ENCODE measurements at places on chromosomes 1 and 21.

DNA sequence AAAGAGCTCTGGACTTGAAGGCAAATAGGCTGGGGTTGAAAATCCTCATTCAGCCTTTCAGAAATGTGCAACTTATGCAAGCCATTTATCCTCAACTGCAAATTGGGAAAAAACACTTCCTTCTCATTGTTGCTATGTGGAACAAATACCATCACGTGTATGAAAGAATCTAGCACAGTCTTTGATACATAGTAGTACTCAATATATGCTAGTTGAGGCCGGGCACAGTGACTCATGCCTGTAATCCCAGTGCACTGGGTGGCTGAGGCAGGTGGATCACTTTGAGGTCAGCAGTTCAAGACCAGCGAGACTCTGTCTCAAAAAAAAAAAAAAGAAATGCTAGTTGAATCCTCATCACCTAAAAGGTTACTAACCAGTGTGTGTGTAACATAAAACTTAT is 8.2 kb downstream of the PI4KB start:
- no peak for DNase-seq

DNA sequence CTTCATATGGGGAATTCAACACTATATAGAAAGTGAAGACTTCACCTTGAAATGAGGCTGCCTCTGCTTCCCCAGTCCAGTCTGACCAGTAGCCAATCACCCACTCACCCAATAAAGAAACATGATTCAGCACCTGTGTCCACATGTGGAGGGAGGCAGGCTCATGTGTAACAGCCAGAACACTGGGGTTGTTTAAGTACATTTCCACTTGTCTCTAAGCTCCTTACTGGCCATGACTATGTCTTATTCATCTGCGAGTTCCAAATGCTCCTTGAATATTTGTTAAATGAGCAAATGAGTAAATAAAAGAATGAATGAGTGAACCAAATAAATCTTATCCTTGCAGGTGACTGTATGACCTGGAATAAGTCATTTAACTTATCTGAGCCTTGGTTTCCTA is 100.1 kb downstream of the BRINP2 start:
- no peak for DNase-seq

DNA sequence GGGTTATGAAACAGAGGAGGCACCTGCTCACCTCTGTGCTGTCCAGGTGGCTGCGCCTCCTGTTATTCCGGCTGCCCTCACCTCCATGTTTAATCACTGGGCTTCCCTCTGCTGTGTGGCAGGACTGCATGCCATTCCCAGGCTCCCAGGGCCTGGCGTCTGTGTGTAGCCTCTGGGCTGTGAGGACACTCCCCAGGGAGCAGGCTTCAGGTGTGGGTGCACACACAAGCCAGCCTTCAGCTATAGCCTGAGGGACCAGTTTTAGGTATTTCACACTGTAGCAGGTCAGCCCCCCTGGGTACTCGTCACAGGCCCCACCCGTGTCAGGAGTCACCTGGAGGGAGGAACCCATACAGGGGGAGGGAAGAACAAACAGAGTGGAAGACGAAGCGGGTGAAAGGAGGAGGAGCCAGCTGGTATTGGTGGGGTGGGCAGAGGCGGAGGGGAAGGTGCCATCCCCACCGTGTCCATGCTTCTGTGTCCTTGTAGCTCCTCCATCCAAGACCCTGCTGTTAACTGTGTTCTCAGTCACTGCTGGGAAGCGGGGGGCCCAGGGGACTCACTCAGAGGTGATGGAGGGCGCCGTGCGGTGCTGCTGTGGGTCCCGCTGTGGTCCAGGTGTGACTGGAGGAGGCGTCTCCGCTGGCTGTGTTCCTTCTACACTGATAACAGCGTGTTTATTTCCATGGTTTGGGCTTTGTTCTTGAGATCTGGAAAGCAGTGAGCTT is 158.6 kb downstream of the PGBD5 start:
- no peak for DNase-seq

GRCh38 chr21:37164742-37165141 is 91.7 kb downstream of the TTC3 start:
- DNase-seq: no peak

- no peak for DNase-seq
Observed at GRCh38 chr1:51898090-51898734, 19.7 kb upstream of the NRDC start.

DNA sequence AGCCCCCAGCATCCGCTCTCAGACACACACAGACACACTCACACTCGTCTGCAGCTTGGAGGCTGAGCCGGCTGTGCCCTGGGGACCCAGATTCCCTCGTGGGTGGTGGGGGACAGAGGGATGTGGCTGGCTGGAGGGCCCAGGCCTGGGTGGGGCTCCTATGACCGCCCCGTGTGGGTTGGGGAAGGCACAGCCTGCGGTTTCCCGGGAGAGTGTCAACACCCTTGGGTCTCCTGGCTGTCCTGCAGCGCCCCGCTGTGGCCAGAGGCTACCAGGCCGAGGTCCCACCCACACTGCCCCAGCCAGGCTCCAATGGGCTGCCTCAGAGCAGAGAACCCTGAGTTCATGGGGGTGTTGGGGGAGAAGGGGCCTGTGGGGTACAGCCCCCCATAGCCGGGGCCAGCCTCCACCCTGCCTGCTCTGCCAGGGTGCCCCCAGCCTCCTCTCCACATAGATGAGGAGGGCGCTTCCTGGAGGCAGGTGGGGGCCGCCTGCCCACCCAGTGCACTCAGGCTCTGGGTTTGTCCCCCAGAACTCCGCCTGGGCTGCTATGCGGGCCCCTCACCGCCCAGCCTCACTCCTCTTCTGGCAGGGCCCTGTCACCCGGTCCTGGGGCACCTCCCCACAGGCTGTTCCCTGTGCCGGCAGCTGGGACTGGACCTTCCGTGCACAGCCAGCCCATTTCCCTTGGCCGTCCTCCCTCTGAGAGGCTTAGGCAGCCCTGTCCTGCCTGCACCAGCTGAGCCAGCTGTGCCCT is at the start of gene TTC34:
TTC34 (minus strand) TSS at position 159 of the 757 bp plus-strand sequence. CDS start 866 bp downstream, outside the sequence.
- DNase-seq: no peak

DNA sequence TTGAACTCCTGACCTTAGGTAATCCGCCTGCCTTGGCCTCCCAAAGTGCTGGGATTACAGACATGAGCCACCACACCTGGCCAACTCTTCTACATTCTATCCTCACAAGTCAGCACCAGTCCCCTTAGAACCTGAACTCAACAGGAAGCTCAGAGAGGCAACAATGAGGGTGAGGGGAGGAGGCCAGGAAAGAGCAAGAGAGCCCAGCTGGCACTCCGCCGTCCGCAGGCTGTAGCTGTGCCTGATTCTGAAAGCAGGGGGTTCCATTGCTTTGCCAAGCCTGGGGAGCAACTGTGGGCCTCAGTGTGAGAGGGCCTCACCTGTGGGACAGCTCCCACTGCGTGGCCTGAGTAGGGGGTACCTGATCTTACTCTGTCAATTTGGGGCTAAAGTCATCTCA is 18.7 kb downstream of the STK40 start:
- no peak for DNase-seq

GRCh38 chr1:34083974-34084373 is 81.1 kb downstream of the CSMD2 start:
- no peak for DNase-seq

DNA sequence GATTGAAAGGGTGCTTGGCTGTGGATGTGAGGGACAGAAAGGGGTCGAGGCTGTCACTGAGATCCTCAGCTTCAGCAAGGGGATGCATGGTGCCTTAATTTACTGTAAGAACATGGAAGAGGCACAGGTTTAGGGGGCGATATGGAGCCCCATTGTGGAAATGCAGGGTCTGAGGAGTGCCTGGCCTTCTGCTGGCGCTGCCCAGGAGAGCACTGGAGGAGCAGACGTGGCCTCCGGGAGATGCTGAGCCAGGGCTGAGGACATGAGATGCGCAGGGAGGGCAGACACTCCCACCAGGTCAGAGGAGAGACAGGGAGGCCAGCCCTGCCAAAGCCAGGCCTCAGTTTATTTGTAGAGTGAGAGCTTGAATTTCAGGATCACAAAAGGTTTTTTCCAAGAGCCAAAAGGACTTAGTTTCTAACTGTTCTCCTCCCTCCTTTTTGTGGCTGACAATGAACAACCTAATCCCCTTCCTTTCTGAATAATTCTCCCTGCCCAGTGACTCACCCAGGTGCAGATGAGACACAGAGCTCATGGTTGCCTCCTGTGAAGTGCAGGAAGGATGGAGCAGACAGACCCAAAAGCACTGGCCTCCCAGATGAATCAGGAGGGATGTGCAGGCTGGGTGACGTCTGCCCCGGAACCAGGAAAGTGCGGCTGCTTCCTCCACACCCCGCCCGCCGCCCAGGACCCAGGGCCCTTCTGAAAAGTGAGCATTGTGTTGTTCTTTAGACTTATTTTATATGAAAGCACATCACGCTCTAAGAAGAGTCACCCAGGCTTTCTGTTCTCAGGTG is 73.0 kb upstream of the TMPRSS2 start:
- DNase-seq: no peak

DNA sequence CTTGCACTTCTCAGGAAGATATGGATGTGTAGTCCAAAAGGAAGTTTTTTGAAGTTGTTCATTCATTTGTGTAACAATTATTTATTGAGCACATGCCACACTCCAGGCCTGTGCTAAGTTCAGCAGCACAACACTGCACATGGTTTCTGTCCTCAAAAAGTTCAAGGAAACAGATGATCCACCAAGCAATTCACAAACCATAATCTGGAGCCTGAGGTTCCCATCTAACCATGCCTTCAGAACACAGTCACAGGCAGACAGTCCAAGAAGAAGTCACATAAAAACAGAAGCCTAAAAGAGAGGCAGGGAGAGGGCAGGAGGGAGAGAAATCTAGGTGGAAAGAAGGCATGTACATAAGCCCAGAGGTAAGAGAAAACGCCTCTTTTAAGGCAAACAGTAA is 1.9 kb downstream of the CD48 start:
- DNase-seq: no peak

DNA sequence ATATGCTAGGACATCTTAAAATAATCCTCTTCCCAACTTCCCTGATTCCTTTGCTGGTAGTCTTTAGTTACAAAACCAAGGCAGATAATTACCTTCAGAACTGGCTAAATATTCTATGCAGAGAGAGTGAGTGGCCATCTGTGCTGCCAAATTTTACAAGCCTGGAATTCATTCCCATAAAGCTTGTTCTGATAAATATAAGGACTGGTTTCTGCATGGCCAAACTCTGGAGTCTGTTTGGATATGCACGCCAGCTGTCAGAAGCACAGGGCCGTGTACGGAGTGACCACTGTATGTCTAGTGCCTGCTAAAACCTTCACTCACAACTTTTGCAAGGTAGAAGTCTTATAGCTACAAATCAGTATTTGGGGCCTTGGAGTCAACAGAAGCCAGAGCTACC is 66.5 kb upstream of the RAVER2 start:
- no peak for DNase-seq

DNA sequence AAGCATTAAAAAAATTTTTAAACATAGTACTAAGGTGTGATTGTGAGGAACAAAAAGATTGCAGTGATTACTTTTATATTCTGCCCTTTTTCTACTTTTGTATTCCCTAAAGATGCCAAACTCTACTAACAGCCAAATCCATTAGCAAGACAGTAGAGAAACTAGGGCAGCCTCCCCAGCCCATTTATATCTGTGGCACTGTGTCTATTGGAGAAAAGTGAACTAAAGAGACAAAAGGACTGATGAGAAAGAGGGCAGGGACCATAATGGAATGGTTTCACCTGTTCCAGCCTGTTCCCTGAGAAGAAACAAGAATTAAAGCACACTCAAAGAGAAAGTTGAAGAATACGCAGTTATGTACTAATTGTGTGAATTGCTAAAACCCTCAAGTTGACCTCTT is 56.6 kb downstream of the ATG4C start:
- no peak for DNase-seq

GRCh38 chr1:179812501-179813292 is 64.9 kb downstream of the TOR1AIP2 start:
- DNase-seq: no peak

DNA sequence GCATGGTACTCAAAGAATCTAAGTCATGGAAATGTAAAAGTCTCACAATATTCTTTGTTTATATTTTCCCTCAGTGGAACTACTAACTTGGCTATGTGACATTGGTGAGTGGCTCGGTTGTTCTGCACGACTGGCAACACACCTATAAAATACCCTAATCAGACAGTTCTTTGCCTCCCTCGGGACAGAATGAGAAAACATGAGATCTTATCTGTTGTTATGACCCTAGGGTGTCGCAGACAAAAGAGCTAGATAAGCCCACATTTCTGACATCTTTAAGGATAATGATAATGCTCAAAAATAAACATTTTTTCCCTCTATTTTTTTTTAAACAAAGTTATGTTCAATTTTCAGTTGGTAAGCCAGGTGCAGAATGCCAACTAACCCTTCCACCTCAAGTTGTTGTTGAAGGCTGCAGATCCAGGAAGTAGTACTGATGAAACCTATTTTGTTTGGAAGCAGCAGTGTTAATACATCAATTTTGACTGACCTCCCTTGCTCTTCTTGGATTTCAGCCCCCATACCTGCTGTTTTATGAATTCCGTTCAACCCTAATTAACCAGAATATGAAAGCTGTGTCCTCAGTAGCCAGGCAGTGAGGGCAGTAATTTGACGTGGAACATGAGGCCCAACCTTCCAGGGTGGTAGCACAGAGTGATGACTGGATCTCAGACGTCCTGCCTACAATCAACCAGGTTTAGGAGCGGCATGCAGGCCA is 108.7 kb upstream of the DUSP10 start:
- DNase-seq: peak; percentile 15

- DNase-seq: no peak
Observed at GRCh38 chr1:94001397-94002045, 92.3 kb upstream of the GCLM start.

DNA sequence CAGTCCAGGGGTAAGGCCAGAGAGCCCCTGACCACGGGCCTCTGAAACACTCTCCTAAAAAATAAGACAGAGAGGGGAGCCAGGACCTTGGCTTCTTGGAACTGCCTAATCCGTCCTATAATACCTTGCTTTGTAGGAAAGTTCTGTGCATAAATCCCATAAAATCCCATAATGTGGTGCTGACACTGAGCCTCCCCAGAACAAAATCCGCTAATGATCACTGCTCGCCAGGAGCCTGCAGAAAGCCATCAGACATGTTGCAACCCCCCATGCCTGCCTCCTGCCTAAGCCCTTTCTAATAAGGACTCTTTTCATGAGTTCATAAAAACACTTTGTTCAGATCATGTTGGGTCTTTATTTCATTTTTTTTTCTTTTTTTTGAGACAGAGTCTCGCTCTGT is 9.3 kb upstream of the DHRS3 start:
- no peak for DNase-seq

DNA sequence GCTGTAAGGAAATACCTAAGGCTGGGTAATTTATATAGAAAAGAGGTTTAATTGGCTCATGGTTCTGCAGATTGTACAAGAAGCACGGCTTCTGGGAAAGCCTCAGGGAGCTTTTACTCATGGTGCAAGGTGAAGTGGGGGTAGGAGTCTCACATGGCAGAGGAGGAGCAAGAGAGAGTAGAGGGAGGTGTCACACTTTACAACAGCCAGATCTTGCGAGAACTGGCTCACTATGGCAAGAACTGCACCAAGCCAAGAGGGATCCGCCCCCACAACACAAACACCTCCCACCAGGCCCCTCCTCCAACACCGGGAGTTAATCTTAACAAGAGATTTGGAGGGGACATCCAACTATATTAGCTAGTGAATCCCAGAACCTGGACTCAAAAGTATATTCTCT is 135.4 kb upstream of the SOD1 start:
- DNase-seq: no peak
